ENCODE measurements at places on chromosomes 1 and 21. TPM values are rescaled to one million over a fixed set of nuclear protein-coding genes. Genes with fewer than 3 reads are reported as not detected.

Gene GNG12
- total RNA-seq: 103 TPM

DNA sequence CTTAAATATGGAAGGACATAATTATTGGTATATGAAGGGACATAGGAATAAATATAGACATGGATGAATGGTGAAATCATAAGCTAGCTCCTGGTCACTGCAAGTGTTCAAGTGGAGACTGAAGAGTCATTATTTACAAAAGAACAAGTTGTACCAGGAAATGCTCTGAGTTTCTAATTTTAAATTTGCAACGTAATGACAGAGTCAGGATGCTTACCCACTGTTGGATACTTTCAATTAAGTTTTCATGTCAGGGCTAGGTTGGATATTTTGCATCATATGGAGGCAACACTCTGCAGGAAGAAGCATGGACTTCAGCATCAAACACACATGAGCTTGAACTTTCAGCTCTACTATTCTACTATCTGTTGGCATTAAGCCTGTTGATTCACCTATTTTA, 499.6 kb upstream of the C1orf87 start:
- DNase-seq: no peak

Gene CFHR5
- total RNA-seq: not detected

DNA sequence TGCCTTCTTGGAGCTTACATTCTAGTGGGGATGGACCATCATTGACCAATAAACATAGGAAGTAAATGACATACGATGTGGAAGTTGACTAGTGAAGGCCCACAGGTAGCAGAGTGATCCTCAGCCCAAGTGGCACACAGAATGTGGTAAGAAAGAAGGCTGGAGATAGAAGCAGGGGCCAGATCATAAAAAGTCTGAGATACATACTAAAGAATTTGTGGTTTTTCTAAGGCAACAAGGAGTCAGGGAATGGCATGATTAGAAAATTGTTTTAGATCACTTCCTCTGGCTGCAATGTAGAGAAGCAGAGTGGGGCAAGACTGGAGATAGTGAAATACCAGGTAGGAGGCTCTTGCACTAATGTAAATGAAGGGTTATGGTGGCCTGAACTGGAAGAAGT, 154.0 kb downstream of the VPS13D start:
- no peak for DNase-seq

GRCh38 chr21:25733859-25734653, 648 bp downstream of the ATP5PF start:
- peak; percentile 64 for DNase-seq

Gene UBE4B
- 41.9 TPM for total RNA-seq

GRCh38 chr1:199698222-199698621, 329.3 kb upstream of the NR5A2 start:
- DNase-seq: no peak

Measured in stomach (tissue), 19 donors.